ENCODE measurements at places on chromosomes 13 and 19.
A peak's percentile ranks its signal among the peaks of the same experiment; 100 is the strongest.

GRCh38 chr13:91802957-91803356, 404.5 kb downstream of the GPC5 start:
- DNase-seq = no peak

GRCh38 chr13:44206434-44206833, 167.2 kb upstream of the SERP2 start:
- peak; percentile 18 for DNase-seq

GRCh38 chr19:1768248-1768647, 14.9 kb downstream of the ONECUT3 start:
- no peak for DNase-seq

GRCh38 chr13:40985381-40986100, 33.6 kb downstream of the ELF1 start:
- no peak for DNase-seq

DNA sequence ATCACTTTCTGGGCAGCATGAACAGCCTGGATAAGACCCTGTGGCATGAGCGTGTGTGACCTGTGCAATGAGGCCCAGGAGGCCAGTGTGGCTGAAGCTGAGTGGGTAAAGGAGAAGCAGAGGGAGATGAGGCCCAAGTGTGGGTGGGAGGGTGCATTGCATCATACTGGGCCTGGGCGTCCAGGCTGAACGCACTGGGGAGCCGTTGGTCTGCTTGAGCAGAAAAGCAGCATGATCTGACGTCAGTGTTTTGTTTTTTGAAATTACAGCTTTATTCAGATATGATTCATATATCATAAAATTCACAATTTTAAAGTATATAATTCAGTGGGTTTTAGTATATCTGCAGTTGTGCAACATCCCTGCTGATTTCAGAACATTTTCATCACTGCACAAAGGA, 409.7 kb downstream of the HS6ST3 start:
- DNase-seq = no peak

- DNase-seq = no peak
Observed at GRCh38 chr19:40381321-40381720, 8.7 kb downstream of the HIPK4 start.

- DNase-seq = no peak
Observed at GRCh38 chr13:64704121-64704649, 2526.0 kb downstream of the PCDH9 start.

DNA sequence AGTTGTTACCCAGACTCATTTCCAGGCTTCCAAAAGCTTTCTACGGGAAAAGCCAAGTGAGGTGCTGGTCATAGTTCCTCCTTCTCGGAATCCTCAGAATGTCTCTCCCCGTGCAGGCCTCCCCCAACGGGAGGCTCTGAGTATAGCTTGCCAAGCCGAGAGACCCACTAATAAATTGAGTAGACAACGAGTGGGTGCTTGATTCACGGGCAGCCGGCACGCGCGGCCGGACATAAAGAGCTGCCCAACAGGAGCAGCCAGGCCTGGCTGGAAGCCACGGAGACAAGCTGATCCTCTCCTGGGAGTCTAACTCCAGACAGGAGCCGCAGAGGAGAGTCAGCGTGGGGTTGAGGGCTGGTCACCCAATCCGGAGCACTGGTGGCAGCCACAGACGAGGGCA, 43.4 kb upstream of the MEDAG start:
- DNase-seq = no peak

DNA sequence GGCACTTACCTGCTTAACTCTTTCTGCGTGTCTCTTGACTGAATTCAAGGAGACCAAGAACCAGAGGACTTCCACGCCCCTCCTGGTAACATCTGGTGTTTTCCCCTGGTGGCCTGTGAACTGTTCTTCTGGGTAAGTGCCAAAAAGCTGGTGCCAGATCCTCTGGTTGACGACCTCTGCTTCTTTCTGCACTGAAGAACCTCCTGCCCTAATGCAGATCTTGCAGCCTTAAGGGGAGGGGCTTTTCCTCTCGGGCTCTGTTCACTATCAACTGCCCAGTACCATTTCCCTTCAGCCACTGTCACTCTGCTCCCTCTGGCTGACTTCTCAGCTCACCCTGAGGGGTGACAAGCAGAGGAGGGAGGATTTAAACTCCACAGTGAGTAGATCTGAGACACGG, 6.1 kb upstream of the ERVV-1 start:
- DNase-seq = no peak

DNA sequence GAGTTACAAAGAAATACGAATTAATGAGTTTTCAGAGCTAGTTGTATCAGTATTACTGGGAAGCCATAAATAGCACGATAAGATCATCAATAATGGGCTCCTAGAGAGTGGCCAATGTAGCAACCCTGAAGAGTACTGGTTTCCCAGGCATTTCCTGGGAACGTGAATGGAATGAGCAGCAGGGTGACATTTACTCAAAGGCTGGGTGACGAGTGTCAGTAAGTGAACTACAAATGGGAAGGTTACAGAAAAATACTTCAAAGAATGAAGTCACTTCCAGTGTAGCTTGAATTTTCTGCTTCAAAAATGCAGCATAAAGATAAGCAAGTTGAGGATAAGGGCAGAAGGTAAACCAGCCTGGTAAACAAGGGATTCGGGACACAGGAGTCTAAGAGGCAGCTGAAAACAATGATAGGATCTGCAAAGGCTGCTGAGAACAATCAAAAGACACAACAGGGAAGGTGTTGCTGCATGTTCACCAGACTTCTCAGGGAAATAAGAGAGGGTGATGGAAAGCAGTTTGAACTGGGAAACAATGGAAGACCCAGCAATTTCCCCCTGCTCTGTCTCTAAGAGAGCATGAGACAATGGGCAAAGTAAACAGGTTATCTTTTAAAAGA, 48.6 kb upstream of the POSTN start:
- no peak for DNase-seq

GRCh38 chr13:114131583-114132418, 622 bp downstream of the RASA3 start:
- DNase-seq = no peak

DNA sequence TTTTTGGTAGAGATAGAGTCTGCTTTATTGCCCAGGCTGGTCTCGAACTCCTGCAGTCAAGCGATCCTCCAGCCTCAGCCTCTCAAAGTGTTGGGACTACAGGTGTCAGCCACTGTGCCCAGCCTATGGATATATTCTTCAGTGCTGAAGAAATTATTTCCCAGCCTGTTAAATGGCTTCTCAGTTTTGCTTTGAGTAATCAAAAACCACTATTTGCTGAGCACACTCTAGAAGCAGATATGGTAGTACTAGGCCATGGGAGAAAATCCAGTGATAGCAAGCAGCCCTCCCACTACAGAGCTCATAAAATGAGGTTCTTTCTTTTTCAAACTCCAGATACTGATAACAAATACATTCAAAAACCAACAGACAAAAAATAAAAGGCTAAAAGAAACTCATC, 80.6 kb upstream of the CLDN10 start:
- no peak for DNase-seq

DNA sequence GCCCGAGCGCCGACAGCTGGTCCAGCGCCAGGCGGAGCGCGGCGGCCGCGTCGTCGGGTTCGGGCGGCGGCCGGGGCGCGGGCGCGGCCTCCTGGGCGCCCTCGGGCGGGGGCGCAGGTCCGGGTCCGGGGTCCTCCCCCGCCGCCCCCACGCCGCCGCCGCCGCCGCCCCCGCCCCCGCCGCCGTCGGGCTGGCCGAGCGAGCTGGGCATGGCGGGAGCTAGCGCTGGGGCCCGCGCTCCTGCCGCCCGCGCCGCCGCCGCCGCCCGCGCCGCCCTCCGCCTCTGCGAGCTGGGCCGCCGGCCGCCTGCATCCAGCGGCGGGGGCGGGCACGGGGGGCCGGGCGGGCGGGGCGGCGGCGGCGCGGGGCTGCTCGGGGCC, 287 bp downstream of the MEX3D start:
- no peak for DNase-seq

- no peak for DNase-seq
Observed at GRCh38 chr13:74443631-74444030, 309.4 kb upstream of the KLF12 start.

DNA sequence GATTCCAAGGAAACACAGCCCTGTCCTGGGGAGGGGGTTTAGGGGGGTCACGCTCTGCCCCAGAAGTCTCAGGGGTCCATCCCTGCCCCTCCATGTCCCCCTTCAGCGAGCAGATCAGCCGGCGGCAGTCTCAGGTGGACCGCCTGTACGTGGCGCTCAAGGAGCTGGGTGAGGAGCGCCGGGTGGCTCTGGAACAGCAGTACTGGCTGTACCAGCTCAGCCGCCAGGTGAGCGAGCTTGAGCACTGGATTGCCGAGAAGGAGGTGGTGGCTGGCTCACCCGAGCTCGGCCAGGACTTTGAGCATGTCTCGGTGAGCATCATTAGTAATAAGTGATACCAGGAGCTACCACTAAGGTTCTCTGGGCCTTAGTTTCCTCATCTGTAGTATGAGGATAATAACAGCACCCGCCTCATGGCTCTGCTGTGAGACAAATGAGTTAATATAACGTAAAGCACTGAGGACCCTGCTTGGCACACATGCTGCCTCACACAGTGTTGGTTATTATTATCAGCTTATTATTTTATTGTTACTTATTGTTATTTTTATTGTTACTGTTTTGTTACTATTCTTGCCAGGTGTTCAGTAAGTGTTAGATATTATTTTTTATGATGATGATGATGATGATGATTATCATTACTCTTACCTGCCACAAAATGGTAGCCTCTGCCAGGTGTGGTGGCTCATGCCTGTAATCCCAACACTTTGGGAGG, 20.5 kb upstream of the SHKBP1 start:
- no peak for DNase-seq

- DNase-seq = no peak
Observed at GRCh38 chr13:111850458-111850857, 216.5 kb upstream of the SOX1 start.

- DNase-seq = no peak
Observed at GRCh38 chr13:26433776-26434175, 123.7 kb upstream of the WASF3 start.

GRCh38 chr13:66974174-66974573, 256.0 kb downstream of the PCDH9 start:
- no peak for DNase-seq

DNA sequence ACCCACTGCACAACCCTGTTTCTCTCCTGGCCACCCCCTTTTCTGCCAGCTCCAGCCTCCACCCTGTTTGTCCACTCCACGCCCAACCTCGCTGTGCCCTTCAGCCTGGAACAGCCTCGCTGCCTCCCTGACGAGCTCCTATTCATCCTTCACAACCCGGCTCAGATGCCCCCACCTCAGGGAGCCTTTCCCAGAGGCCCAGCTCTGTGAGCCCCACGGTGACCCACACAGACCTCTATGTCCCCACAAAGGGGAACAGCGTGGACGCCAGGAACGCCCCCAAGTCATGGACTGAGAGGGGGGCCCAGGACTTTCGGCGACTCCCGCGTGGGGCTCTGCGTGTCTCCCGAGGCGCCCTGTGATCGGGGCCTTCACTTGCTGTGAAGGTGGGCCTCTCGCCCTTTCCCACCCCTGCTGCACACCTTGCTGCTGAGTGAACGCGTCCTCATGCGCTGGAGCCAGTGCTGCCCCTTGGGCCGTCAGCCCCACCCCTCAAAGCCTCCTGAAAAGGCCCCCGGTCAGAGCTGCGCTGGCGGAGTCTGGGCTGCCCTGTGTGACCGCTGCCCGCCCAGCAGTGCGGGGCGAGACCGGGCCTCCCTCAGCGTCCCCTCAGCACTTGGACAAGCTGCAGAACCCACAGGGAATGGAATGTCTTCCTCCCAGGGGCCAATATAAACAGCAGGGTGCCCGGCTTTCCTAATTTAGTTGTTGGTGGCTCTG, 40.0 kb downstream of the ADPRHL1 start:
- no peak for DNase-seq

DNA sequence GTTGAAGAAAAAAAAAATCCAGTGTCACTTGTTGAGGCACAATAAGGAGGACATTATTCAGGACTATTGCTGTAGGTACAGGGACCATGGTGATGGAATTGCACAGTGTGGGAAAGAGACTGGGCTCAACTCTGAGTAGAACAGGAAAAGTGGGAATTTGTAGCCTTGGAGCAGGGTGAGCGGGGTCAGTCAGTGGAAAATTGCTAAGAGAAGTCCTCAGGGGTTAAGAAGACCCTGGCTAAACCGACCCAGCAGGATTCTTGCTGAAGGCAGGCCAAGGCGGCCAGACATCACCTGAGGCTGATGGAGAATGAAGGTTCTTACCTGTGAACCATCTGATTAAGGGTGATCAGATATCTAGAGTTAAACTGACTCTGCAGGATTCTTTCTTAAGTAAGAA, 12.5 kb downstream of the LAIR2 start:
- no peak for DNase-seq

DNA sequence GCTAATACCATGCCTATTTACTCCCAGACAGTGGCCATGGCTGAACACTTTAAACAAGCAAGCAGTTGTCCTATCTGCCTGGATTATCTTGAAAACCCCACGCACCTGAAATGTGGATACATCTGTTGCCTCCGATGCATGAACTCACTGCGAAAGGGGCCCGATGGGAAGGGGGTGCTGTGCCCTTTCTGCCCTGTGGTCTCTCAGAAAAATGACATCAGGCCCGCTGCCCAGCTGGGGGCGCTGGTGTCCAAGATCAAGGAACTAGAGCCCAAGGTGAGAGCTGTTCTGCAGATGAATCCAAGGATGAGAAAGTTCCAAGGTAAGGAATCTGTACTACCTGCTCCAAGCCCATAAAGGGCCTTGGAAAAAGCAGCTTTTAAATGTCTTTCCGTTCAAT, 8.6 kb downstream of the RFPL4AL1 start:
- no peak for DNase-seq

DNA sequence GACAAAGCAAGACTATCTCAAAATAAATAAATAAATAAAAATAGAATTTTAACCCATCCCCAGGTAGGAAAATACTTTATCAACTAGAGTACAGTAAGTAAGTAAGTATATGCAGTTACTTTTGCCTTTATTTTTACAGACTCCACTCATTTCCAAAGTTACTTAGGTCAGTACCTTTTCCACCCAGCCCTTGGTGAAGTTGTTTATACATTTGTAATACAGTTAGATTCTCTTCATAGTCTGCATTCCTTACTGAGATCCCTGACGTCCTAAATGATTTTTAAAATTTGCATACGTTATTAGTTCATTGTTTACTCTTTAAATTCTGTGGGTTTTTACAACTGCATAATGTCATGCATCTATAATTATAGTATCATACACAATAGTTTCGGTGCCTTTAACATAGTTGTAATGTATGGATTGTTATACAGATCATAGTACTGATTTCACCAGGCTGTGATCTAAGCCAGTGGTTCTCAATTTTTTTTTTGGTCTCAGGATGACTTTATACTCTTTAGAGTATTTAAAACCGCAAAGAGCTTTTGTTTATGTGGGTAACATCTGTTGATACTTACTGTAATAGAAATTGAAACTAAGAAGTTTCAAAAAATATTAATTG, 10.4 kb downstream of the SETDB2 start:
- no peak for DNase-seq

- no peak for DNase-seq
Observed at GRCh38 chr19:22545751-22546150, 88.4 kb upstream of the ZNF492 start.

DNA sequence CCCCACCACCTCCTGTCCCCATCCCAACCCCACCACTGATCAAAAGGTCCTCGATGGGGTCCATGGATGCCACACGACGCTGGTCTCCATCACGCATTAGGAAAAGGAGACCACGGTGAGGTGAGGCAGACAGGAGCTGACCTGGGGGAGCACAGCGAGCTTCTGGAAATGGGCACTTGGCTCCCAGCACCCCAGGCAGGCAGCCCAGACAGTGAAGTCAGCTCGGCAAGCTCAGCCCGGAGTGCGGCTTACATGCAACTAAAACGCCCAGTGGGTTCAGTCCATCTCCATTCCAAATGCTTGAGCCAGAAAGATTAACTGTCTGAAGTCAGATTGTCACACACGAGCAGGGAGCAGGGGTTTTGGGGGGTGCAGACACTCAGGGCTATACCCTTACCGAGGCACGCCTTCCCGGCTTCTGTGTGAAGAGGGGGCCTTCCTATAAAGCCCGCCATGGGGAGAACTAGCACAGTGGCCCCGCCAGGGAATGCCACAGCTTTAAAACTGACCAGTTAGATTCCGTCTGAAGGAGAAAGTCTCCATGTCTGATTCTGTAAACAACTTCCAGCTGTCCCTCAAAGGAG, 79.4 kb downstream of the SPACA7 start:
- no peak for DNase-seq
